ENCODE measurements at places on chromosomes 12 and 14.
A peak's percentile ranks its signal among the peaks of the same experiment; 100 is the strongest.

GRCh38 chr12:89306827-89307473, 45.4 kb downstream of the DUSP6 start:
- DNase-seq, result peak; percentile 44

DNA sequence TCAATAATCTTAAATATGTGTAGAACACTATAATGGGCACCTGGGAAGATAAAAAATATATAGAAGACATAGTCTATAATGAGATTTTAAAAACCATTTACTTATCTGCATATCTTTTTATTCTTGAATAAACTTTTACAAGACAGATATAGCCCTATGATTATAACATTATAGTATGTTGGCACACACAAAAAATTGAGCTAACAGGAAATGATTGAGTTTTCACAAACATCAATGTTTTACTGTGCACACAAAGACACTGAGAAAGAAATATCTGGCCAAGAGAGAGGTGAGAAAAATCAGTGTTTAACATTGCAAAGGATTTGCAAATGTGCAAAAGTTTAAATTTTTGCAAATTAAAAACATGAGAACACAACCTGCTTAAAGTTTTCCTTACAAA, 124.3 kb downstream of the BBS10 start:
- DNase-seq, result no peak

DNA sequence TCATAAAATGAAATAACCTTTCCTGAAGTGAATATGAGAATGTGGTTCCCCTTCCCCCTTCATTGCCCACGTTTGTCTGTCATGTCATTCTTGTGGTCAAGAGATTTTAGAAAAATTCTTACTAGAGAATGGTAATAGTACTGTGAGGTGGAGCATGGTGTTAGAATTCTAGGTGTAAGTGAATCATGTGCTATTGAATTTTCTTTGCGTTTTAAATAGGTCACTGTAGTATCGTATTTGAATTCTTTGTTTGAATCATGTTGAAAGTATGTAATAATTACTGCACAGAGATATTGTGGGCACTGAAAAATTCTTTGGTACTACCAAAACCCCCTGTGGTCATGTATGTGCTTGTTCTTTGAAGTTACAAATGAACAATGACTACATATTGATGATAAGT, 49.9 kb downstream of the FUT8 start:
- peak; percentile 79 for DNase-seq

DNA sequence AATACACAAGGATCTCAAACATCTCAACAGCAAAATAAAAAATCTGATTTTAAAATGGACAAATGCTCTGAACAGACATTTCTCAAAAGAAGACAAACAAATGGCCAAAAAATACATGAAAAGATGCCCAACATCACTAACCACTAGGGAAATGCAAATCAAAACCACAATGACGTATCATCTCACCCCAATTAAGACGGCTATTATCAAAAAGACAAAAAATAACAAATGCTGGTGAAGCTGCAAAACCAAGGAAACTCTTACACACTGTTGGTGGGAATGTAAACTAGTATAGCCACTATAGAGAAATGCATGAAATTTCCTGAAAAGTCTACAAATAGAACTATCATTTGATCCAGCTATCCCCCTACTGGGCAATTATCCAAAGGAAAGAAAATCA, 145.0 kb downstream of the BTG1 start:
- DNase-seq, result no peak

DNA sequence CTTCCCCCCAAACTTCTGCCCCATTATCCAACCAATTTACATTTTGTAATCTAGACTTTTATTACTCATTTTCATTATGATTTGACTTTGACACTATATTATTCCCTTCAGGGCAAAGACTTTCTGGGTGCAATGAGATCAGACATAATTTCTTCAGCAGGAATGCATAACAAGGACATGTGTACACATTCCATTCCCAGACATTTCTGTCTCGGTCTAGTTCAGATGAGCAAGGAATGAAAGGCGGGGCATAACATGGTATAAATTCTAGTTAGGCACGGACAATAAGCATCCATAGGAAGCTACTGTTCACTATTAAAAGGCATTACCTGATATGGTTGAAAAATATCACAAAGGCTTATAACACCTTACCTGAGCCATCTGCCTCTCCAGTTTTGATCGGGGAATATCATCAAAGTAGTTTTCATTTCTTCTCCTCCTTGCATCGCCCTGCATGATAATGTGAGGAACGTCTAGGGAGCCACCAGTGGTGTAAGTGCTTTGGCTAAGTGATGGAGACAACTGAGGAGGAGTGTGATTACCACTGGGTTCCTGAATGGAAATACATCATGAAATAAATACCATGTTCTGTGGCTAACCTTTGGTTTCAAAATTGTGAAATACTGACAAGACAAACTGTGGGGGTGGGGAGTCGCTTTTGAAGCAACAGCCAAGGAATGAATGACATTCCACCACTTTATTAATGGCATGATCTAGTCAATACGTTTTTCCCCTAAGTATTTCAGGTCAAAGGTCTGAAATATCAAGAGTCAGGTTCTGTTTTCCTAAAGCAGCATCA, 183.9 kb downstream of the APAF1 start:
- peak; percentile 29 for DNase-seq

DNA sequence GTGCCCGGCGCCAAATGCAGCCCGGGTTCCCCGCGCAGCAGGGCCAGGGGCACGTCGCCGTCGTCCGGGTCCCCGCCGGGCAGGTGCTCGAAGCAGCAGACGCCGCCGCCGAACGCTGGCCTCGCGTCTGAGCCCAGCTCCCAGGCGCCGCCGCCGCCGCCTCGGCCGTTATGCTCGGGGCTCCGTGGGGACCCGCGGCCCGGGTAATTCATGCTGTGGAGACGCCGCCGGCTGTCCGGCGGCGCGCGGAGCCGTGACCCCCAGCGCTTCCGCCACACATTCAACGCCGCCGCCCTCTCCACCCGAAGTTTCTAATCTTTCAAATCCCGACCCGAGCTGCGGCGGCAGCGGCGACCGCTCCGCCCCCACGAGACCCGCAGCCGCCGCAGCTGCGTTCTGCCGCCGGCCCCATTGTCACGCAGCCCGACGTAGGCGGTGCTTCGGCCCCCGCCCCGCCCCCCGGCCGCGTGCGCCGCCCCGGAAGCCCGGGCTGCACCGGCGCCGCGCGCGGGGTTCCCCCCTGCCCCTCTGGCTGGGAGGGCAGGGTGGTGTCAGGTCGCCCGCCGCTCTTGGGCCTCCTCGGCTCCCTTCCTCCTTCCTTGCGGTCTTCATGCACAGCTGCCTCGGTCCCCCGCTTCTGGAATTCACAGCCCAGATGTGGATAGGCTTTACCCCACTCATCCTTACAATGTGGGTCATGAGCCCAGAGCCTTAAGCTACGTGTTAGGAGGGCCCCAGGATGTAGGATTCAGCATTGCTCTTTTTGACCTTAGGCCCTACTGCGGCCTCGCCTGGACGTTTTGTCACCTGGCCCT, at the start of gene DDHD1:
DDHD1 (minus strand) TSS at position 437 of the 815 bp plus-strand sequence; CDS start at position 212, 225 bp downstream.
- DNase-seq, result peak; percentile 69

- no peak for DNase-seq
Measured at GRCh38 chr14:59272633-59273032, 84.2 kb downstream of the DAAM1 start.

DNA sequence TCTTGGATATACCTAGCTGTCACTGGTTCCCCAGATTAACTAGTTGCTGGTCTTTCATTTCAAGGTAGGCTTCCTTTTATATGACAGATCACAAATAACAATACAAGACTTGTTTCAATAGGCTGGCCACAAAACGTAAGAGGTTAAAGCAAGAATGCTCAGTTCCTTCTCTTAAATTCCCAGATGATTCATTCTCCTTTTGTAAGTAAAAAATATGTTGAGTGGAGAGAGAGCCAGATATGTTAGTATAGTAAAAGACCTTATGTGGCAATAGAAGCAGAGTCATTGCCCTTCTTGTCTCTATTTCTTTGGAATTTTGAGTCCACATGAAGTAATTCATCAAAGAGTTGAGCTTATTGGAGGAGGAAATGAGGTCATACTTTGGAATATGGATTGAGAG, 939.0 kb upstream of the ATXN7L3B start:
- peak; percentile 14 for DNase-seq

DNA sequence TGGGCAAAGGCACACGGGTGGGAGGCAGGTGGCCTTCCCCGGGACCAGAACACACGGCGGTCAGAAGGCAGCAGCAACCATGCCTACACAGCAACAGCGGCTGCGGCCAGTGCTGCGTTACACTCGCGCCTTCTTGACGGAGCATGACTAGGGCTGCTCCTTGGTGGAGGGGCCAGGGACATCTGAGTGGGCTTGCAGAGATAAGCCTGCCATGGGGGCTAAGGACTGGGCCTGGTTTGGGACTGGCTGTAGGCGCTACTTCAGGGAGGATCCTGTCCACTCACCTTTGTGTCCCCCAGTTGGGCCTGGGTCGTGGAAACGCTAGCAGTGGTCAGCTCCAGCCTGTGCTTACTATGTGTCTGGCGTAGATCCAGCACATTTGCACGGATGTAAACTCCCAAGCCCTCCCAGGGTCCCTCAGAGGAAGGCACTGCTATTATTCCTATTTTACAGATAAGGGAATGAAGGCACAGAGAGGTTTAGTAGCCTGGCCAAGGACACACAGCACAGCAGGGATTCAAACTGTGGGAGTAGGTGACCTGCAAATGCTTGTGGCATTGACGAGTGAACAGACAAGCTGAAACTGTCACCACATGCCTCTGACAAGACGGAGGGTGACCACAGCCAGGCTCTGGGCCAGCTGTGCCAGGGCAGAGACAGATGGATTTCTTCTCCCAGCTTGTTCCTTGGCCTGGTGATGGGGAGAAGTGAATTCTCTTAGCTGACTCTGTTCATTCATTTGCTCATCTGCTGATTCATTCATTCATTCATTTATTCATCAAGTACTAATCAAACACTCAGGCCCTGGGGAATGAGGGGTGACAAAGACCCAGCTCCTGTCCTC, 31.9 kb upstream of the DLK1 start:
- DNase-seq, result no peak

DNA sequence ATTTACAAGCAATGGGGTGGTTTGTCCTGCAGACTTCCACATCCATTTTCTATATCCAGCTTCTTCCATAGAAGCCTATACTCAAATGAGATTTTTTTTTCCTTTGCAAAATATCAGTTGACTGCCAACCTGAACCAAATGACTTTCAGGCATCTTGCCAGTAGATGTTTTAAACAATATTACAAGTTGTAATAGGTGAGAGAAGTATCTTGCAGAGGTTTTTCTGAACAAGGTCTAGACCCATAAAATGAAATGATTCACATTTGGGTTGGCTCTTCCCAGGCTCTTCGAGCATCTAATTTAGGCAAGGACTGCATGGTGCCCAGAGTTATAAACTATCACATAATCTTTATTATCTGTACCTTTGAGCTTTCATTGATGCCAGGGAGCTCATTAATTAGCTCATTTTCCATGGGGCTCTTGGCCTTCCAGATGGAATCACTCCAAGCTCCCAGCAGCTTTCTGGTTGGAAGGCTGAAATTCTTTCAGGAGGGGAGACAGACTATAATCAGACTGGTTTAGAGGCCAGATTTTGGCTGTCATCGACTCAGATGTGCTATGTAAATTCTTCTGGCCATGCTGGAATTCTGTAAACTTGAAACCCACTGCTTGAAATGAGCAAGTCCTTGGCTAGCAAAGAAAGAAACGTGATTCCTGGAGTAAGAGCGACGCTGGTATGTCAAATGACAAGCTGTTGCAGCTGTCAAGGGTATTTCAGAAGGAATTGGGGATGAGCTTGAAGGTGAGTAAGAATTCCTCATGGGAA, 32.2 kb upstream of the DICER1 start:
- DNase-seq, result no peak

GRCh38 chr12:131367983-131368667, 342.8 kb upstream of the SFSWAP start:
- no peak for DNase-seq

DNA sequence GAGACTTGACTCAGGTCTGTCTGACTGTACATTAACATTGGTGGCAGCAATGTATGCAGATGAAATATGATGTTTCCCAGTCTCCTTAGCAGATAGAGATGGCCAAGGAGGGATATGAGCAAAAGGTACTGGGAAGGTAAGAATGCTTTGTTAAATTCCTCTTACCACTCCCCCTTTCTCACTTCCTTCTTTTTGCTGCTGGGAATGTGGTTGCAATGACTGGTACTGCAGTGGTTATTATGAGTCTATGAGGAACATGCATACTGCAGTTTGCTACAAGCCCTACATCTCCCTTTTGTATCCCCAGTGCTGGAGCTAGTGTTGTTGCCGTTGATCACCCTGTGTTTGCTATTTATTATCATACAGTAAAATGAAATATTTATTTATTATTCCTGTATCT, 35.9 kb downstream of the ALDH1L2 start:
- no peak for DNase-seq

- DNase-seq, result no peak
Measured at GRCh38 chr14:52821805-52822250, 30.4 kb upstream of the GNPNAT1 start.

DNA sequence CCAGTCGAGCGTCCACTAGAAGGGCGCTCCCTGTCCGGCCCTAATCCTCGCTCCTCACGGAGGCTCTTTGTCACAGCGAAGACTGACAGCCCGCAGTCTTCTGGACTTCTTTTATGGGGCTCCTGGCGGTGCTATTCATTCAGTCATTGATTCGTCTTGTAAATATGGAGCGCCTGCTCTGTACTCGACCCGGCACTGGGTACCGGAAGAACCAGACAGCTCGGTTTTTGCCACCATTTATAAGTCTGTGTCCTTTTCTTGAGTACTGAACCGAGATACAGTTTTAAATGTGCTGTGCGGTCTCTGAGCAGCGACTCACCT, 570 bp downstream of the DMAC2L start:
- peak; percentile 63 for DNase-seq

GRCh38 chr12:55933169-55933798, 2.3 kb downstream of the DGKA start:
- peak; percentile 99 for DNase-seq

GRCh38 chr12:11714626-11715025, 65.2 kb downstream of the ETV6 start:
- no peak for DNase-seq

- peak; percentile 47 for DNase-seq
Measured at GRCh38 chr12:4997939-4998338, 45.7 kb upstream of the KCNA5 start.

- DNase-seq, result peak; percentile 18
Measured at GRCh38 chr12:44031472-44032185, 195.7 kb downstream of the TMEM117 start.

GRCh38 chr14:25988536-25988935, 609.3 kb downstream of the NOVA1 start:
- DNase-seq, result no peak

GRCh38 chr12:5096241-5096924, 52.7 kb downstream of the KCNA5 start:
- DNase-seq, result no peak
